T-helper 17 cell (primary cell): ENCODE measurements at places on chromosomes 2 and 18.
A peak's percentile ranks its signal among the peaks of the same experiment; 100 is the strongest.

DNA sequence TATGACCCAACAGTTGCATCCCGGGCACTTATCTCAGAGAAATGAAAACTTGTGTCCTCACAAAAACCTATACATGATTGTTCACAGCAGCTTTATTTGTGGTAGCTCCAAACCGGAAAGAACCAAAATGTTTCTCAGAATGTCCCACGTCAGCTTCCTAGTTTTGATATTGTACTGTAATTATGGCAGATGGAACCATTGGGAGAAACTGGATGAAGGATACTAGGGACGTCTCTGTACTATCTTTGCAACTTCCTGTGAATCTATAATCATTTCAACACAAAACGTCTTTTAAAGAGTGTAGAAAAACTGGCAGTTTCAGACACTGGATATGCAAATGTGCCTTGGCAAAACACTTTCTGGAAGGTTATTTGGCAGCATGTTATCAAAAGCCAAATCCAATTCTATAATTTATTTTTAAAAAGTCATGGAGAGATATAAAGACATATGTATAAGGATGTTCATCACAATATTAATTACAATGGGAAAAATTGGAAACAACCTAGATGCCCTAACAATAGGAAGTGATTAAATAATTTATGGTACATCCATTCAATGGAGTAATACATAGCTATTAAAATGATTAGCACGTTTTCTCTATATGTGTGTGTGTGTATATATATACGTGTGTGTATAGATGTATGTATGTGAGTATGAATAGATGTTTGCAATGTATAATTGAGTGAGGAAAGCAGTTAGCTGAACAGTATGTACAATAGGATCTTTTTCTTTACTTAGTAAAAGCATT, 9.8 kb downstream of the SAG start:
- H3K36me3 ChIP-seq = no peaks in the 10 kb centered on the region
- peaks cover 5% of the 10 kb centered on the region for H3K4me1 ChIP-seq
- H3K27ac ChIP-seq = no peak overlapping the region
- peaks cover 22% of the 10 kb centered on the region for H3K27me3 ChIP-seq
- no peak for DNase-seq

DNA sequence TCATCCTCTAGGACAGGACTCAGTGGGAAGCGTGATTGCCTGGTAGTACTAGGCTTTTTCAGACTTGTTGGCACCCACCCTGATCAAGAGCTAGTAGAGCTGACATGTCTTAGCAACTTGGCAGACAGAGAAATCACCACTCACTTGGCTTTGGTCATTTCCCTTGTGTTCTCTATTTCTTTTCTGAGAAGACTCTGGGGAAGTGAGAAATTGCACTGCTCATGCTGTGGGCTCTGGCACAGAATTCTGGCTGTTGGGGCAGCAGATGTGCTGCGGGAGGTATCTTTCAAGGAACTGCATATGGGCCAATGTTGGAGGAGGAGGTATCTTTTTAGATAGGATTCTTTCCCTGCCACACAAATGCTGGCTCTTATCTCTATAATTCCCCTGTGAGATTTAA, 529.1 kb upstream of the MEX3C start:
- no peak for DNase-seq
- peaks cover 6% of the 10 kb centered on the region for H3K27me3 ChIP-seq
- H3K4me1 ChIP-seq = no peaks in the 10 kb centered on the region
- H3K4me3 ChIP-seq = no peak overlapping the region

- H3K27ac ChIP-seq = no peak overlapping the region
- no peak overlapping the region for H3K4me3 ChIP-seq
- DNase-seq = no peak
- H3K36me3 ChIP-seq = peaks cover 8% of the 10 kb centered on the region
- peaks cover 16% of the 10 kb centered on the region for H3K4me1 ChIP-seq
Measured at GRCh38 chr2:206164261-206164862, 4.7 kb downstream of the EEF1B2 start.

DNA sequence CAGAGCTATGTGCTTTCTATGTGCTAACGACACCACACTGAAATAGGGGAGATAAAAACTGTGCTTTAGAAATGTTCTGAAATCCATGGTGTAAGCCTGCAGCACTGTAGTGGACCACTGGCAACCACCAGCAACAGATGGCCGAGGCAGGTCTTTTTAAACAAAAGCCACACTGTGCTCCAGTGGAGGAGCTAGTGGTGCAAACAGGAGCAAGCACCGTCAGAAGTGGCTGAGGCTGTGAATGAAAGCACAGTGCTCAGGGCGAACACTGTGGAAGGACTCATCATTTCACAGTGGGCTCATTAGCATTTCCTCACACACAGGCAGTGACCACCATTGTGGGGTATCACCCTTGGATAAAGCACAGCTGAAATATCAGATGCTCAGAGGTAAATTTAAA, 22.9 kb upstream of the MTX2 start:
- H3K27ac ChIP-seq = no peak overlapping the region
- no peak overlapping the region for H3K4me3 ChIP-seq
- no peak for DNase-seq
- H3K36me3 ChIP-seq = peaks cover 3% of the 10 kb centered on the region

DNA sequence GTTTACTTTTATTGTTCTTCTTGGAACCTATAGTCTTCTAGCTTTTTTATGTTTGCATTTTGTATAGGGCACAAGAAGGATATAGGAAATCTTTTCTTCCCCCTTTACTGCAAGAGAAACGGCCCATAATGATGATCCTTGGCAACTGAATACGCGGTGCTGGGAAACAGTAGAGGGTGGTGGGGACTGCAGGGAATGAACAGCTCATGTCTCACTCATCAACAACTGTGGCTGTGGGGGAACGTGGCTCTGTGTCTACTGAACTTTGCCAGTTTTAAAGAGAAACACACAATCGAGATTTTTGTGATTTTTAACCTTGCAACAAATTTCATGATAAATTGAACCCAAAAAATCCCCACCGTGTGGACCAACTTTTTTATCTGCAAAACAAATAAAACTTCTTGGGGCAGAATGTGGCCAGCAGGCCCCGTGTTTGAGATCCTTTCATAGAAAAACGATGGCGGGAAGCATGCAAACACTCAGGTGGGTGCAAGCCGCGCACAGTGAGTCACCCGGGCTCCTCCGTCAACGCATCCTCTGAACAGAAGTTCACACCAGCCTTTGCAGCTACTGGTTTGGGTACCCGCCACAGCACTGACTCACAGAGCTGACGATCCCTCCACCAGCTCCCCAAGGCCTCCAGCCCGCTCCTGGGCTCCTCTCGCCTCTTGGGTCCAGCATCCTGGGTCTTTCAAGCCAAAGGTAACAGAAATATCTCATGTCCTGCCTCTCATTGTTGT, 149.3 kb downstream of the COL6A3 start:
- no peaks in the 10 kb centered on the region for H3K36me3 ChIP-seq
- DNase-seq = no peak
- H3K4me3 ChIP-seq = no peak overlapping the region

DNA sequence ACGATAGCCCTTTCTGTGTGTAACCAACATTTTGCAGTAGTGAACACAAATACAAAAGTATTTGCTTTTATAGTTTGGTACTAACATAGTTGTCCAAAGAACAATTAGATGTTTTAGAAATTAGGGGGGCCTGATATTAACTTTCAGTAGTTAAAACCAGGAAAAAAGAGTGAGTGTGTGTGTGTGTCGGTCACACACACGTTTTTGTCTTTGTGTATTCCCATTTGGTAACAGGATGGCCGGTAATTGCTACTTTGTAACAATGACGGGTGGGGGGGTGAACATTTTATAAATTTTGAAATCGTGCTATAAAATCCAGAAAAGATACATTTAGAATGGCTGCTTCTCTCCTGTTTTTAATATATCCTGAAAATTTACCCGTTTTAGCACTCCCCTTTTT, 1.5 kb downstream of the PPIG start:
- DNase-seq = no peak
- peak overlapping the region; percentile 98 for H3K4me3 ChIP-seq
- peaks cover 29% of the 10 kb centered on the region for H3K4me1 ChIP-seq
- peak overlapping the region; percentile 94 for H3K27ac ChIP-seq
- no peaks in the 10 kb centered on the region for H3K27me3 ChIP-seq

DNA sequence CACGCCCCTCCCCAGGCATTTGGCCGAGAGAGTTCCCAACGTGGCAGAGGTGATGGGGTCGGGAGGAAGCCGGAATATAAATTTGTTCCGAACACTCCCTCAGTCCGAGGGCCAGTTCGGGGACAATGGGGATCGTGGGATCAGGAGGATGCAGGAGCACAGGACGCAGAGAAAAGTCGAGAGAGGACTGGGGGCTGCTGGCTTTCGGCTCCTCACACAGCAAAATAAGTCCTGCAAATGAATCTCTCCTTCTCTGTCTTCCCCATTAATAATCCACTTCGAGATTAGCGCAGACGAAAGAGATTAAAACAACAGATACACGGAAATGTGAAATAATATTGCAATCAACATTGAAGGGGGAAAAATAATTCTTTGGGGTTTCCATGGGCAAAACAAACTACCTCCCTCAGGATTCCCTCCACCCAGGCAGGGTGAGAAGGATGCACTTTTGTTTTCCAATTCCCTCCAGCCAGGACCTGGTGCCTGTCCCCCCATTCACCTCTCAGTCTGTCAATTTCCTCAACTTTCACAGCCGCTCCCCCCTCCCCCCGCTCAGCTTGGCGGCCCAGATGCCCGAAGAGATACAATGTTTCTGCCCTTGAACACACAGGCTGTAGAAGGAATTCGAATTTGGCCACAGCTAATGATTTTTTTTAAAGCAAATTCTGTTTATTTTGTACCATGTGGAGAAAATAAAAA, 3.1 kb upstream of the ZEB2 start:
- peaks cover 2% of the 10 kb centered on the region for H3K36me3 ChIP-seq
- DNase-seq = no peak
- peaks cover 14% of the 10 kb centered on the region for H3K4me1 ChIP-seq
- peaks cover 44% of the 10 kb centered on the region for H3K27me3 ChIP-seq
- H3K4me3 ChIP-seq = peak overlapping the region; percentile 83
- no peak overlapping the region for H3K27ac ChIP-seq

DNA sequence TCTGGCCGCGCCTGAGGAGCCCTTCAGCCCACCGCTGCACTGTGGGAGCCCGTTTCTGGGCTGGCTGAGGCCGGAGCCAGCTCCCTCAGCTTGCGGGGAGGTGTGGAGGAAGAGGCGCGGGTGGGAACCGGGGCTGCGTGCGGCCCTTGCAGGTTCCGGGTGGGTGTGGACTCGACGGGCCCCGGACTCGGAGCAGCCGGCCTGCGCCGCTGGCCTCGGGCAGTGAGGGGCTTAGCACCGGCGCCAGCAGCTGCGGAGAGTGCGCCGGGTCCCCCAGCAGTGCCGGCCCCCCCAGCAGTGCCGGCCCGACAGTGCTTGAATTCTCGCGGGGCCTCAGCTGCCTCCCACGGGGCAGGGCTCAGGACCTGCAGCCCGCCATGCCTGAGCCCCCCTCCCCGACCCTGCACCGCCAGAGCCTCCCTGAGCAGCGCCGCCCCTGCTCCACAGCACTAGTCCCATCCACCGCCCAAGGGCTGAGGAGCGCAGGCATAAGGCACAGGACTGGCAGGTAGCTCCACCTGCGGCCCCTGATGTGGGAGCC, 534.2 kb downstream of the ZNF804A start:
- H3K4me1 ChIP-seq = no peaks in the 10 kb centered on the region
- no peak overlapping the region for H3K27ac ChIP-seq
- H3K4me3 ChIP-seq = no peak overlapping the region
- H3K36me3 ChIP-seq = no peaks in the 10 kb centered on the region
- H3K27me3 ChIP-seq = no peaks in the 10 kb centered on the region

DNA sequence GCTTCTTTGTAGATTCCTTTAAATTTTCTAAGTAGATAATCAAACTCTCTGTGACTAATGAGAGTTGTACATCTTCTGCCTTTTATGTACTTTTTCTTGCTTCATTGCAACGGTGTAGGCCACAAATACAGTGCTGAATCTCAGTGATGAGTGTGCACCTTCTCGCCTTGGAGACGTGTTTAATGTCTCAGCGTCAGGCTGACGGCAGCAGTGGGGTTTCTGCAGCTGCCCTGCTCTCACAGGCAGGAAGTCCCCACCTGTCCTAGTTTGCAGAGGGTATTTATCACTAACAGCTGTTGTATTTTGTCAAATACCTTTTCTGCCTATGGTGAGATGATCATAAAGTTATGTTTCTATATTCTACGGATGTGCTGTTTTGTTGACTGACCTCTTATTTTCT, 13.3 kb downstream of the AGXT start:
- H3K4me1 ChIP-seq = peaks cover 2% of the 10 kb centered on the region
- no peaks in the 10 kb centered on the region for H3K36me3 ChIP-seq
- H3K27ac ChIP-seq = no peak overlapping the region
- no peak overlapping the region for H3K4me3 ChIP-seq
- no peaks in the 10 kb centered on the region for H3K27me3 ChIP-seq

DNA sequence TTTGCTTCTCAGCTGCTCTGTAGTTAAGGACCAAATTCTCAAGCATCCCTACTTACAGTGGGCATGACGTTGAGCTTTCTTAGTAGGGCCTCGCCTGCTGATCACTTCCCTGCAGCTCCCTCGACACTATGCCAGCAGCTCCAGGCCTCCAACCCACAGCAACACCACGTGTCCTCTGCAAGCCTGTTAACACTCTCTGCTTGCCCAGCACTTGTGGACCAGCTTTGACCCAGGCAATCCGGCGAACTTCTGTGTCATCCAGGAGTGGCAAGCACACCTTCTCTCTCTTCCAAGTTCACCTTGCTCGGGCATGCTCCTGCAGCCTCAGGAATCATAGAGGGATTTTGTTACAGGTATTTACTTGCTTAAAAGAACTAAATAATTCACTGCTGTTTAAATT, 138.6 kb upstream of the FHL2 start:
- H3K27ac ChIP-seq = no peak overlapping the region
- peaks cover 2% of the 10 kb centered on the region for H3K4me1 ChIP-seq

GRCh38 chr2:231016566-231017230, 20.6 kb upstream of the C2orf72 start:
- peaks cover 54% of the 10 kb centered on the region for H3K27me3 ChIP-seq
- no peak overlapping the region for H3K4me3 ChIP-seq
- H3K27ac ChIP-seq = no peak overlapping the region

DNA sequence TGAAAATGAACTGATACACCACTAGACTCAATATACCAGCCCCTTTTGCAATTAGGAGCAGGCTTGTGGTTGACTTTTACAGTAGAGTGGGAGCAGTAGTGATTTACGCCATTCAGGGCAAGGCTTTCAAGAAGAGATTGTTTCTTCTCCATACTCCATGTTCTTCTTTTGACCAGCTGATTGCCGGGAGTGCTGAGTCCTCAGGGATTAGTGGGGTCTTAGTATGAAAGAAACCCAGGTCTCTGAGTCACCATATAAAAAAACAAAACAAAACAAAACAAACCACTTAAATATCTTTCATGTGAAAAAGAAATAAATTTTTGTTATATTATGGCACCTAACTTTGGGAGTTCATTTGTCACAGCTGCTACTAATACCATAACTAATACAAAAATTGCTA, 465.6 kb upstream of the TRIB2 start:
- no peak overlapping the region for H3K4me3 ChIP-seq
- no peaks in the 10 kb centered on the region for H3K27me3 ChIP-seq
- no peak for DNase-seq

- H3K27ac ChIP-seq = no peak overlapping the region
- H3K27me3 ChIP-seq = no peaks in the 10 kb centered on the region
- no peaks in the 10 kb centered on the region for H3K36me3 ChIP-seq
- no peak for DNase-seq
Measured at GRCh38 chr2:73043276-73043675, 28.2 kb downstream of the SFXN5 start.

GRCh38 chr2:200459101-200459500, 50.8 kb downstream of the KCTD18 start:
- H3K27ac ChIP-seq = no peak overlapping the region
- H3K4me1 ChIP-seq = peaks cover 16% of the 10 kb centered on the region
- no peak overlapping the region for H3K4me3 ChIP-seq

- peaks cover 7% of the 10 kb centered on the region for H3K27me3 ChIP-seq
- H3K4me3 ChIP-seq = no peak overlapping the region
- no peak for DNase-seq
Measured at GRCh38 chr2:196403471-196403870, 232.1 kb upstream of the STK17B start.
